Frontal cortex (tissue), 4 donors: ENCODE measurements at places on chromosomes 12 and 14. TPM values are rescaled to one million over a fixed set of nuclear protein-coding genes. Genes with fewer than 3 reads are reported as not detected.

The LRCOL1 gene
- total RNA-seq: not detected

The ADAM21 gene
- total RNA-seq: under 0.01 TPM

The FOXN4 gene
- total RNA-seq: under 0.01 TPM

The CARMIL3 gene
- 18.8 TPM for total RNA-seq

The TAS2R9 gene
- 0.41 TPM for total RNA-seq

The PLA2G1B gene
- total RNA-seq: not detected

The RFLNA gene
- total RNA-seq: 7.7 TPM
